T-helper 17 cell (primary cell): ENCODE measurements at places on chromosomes 4 and X. TPM values are rescaled to one million over a fixed set of nuclear protein-coding genes. Genes with fewer than 3 reads are reported as not detected.

Gene EBP
- total RNA-seq, result 43.9 TPM

Gene HPGD
- total RNA-seq, result 19.3 TPM

Gene LNX1
- total RNA-seq, result not detected

Gene TMEM150C
- 0.15 TPM for total RNA-seq

Gene CXCL13
- not detected for total RNA-seq

Gene MBTPS2
- total RNA-seq, result 4.1 TPM
